ENCODE measurements at places on chromosomes 3 and 15. TPM values are rescaled to one million over a fixed set of nuclear protein-coding genes. Genes with fewer than 3 reads are reported as not detected.

EID1 gene
- total RNA-seq = 80.5 TPM

P2RY1 gene
- total RNA-seq = 1.8 TPM

APOD gene
- total RNA-seq = not detected

KLHL40 gene
- not detected for total RNA-seq

- no peak for DNase-seq
Observed at GRCh38 chr3:44555723-44556122, 730 bp downstream of the ZKSCAN7 start.

- peak; percentile 28 for DNase-seq
Observed at GRCh38 chr3:18237251-18238005, 187.7 kb downstream of the SATB1 start.

DNA sequence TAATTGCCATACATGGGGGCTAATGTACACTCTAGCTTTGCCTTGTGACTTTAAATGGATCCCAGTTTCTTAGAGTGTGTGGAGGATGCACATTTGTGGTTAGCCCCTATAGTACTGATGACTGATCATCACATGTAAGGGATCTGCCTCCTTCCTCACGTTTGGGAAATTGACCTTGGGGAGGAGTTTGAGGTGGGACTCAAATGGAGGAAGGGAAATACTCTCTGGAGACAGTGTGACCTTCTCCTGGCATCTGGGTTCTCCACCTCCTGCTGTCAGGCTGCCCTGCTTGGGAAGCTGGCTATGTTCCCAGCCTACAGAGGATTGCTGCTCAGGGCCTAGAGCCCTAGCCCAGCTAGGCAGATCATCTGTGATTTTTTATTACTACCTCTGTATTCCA, 48.7 kb downstream of the PPM1L start:
- DNase-seq = no peak

GRCh38 chr3:173138026-173138425, 3.0 kb downstream of the SPATA16 start:
- DNase-seq = no peak

DNA sequence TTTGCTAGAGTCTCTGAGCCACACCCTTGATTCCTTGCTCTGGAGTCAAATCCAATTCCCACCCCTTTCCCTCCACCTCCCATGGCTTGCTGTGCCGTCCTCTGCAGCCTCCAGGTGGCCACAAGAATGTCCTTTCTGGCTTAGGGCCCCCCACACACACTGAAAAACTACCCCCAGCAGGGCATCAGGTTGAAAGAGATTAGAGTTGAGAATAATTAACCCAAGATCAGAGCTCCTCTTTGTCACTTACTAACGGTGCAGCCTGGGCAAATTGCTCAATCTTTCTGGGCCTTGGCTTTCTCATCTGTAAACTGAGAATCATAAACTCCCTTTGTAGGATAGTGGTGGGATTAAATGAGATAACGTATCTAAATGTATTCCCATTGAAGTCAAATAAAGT, 78.5 kb downstream of the MRPL46 start:
- no peak for DNase-seq

DNA sequence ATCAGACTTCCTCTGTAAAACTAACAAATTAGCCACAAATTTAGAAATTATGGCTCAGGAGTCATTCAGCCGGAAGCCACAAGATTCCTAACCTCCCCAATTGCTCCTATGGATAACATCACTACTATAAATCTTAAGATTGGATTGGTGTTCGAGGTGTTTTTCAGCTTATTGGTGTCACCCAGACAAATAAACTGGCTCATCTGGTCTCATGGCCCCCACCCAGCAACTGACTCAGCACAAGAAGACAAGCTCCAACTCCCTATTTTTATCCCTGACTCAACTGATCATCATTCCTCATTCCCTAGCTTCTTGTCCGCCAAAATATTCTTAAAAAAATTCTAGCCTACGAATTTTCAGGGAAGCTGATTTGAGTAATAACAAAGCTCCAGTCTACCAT, 135.1 kb upstream of the STRIT1 start:
- DNase-seq = no peak

GRCh38 chr3:62529230-62529629, 155.9 kb upstream of the FEZF2 start:
- peak; percentile 19 for DNase-seq

DNA sequence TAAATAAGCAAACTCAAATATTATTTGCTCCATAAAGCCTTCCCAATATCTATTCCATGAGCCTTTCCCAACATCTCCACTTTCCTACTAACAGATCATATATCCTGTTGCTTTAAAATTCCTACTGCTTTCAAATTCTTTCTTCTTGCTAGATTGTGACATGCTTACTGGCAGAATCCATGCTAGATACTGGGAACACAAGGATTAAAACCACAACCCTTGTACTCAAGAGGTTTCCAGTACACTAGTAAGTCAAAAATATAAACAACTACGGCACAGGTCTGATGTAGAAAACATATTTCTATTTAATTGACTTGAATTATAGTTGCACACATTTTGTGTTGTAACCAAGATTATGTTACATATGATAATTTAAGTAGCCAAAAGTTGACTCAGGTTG, 275.0 kb downstream of the ZBTB20 start:
- DNase-seq = no peak

GRCh38 chr3:14925729-14926591, 21.4 kb upstream of the NR2C2 start:
- DNase-seq = peak; percentile 49

DNA sequence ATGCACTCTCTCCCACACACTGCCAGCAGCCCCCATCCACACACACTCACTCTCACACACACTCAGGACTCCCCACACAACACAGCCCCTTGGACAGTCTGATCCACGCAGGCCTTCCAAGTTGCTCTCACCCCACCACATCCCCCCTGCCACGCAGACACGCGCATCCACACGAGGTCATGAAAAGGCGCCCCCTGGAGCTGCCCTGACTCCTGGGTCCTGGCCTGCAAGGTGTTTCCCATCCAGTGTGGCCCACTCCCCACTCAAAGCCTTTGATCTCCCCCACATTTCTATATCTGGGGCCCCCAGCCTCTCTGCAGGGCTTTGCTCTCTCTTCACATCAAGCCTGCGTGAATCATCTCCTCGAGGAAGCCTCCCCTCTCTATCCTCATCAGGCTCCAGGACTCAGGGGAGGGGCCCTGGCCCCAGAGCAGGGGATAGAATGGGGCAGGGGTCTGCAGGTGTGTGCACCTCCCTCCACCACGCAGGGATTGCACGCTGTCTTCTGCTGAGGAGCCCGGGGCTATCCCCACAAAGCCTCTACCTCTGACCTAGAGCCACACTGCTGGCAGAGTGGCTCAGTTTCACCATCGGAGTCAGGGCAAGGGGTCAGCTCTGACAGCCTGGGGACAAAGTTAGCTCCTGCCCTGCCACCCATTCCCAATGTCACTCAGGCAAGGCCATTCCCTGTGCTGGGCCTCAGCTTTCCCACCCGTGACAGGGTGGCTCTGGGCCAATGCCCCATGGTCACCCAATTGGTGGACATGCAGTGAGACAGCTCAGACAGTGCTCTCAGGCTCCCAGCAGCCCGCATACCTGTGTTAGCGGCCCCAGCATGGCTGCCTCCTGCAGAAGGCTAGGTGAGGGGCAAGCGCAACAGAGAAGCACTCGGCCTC, 6.4 kb downstream of the MYL3 start:
- peak; percentile 0 for DNase-seq
